ENCODE measurements at places on chromosomes 2 and 18. TPM values are rescaled to one million over a fixed set of nuclear protein-coding genes. Genes with fewer than 3 reads are reported as not detected.

The PLCD4 gene
- total RNA-seq, result 0.51 TPM

The L3MBTL4 gene
- not detected for total RNA-seq

The TDRD15 gene
- not detected for total RNA-seq

The ALK gene
- total RNA-seq, result not detected

The TRIM54 gene
- total RNA-seq, result not detected

GRCh38 chr2:9228088-9228751 is 21.6 kb downstream of the ASAP2 start:
- peak; percentile 77 for DNase-seq
- H3K27me3 ChIP-seq, result no peaks in the 10 kb centered on the region
- H3K27ac ChIP-seq, result peak overlapping the region; percentile 86
- no peaks in the 10 kb centered on the region for H3K36me3 ChIP-seq
- peaks cover 63% of the 10 kb centered on the region for H3K4me1 ChIP-seq
- no peak overlapping the region for H3K4me3 ChIP-seq

DNA sequence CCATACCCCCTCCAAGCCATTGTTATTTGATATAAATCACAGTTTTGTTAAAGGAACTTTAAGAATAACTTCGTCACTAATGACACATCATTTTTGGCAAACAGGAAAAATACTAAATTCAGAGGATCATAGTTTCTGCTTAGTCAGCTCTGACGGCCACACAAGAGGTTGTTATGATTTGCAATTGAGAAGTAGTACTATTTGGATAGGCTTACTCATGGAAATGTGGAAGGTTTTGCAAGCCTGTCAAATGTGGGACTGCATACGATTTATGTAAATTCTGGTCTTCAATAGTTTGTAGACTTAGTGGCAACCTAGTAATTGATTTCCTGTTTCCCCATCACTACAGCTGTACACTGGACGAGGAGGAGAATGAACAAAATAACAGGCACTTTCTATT is 108.1 kb downstream of the ARHGEF33 start:
- no peaks in the 10 kb centered on the region for H3K27me3 ChIP-seq
- peak; percentile 95 for DNase-seq

DNA sequence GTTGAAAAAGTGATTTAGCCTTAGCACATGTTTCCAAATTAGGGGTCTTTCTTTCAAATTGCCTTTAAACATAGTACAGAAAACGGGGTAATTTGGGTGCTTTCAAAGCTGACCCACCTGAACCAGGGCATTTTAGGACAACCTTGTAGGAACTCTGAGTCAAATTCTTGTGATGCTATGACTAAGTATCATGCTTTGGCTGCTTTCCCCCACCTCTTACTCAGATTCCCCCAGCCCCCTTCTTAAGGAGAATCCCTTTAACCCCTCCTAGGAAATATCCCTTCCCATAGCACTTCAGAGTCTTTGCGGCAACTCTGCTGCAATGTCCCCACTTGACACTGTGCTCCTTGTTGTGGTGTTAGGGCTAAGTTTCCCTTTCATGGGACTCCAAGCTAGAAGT is 18.6 kb upstream of the KLF7 start:
- no peaks in the 10 kb centered on the region for H3K36me3 ChIP-seq
- H3K27me3 ChIP-seq, result no peaks in the 10 kb centered on the region
- peak overlapping the region; percentile 53 for H3K27ac ChIP-seq
- H3K4me1 ChIP-seq, result peaks cover 54% of the 10 kb centered on the region
- no peak overlapping the region for H3K4me3 ChIP-seq

DNA sequence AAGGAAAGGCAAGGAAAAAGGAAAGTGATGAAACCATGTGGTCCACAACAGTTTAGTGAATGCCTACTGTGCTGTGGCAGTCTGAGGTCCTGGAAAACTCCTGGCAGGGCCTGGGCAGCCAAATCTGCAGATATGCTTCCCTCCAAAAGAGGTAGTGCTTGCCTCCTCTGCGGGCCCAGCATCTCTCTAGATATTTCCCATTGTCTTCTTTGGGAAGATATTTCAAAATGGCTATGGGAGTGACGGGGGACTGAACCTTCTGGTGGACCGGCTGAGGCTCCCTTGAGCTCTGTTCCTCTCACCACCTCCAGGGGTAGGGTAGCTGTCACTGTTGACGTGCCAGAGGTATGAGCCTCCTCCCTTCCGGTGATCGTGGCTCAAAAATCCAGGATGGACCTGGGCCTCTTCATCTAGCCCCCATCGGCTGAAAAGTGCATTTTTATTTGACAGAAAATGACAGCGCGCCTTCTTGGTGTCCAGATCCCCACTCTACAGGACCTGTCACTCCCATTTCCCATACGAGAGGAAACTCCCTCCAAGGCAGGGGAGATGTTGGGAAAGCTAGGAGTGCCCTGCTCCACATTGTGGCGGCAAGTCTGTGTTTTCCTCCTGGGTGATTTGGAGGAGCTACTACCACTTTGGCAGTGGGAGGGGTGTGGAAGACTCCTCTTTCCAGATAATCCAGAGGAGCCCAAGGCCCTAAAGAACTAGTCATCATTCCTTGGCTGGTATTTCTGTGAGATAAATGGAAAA is 9.4 kb upstream of the PAX3 start:
- no peak for DNase-seq
- H3K36me3 ChIP-seq, result no peaks in the 10 kb centered on the region
- H3K27me3 ChIP-seq, result peaks cover 100% of the 10 kb centered on the region

DNA sequence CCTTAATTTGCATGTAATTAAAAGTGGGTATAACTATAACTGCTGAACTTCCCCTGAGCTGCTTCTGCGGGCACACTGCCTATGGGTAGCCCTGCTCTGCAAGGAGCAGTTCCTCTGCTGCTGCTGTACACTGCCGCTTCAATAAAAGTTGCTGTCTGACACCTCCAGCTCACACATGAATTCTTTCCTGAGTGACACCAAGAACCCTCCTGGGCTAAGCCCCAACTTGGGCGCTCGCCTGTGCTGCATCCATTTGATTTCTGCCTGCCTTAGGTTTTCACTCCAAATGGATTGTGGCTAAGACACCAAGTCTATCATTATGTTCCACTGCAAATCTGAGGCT is 215.7 kb downstream of the ANAPC1 start:
- no peak overlapping the region for H3K4me3 ChIP-seq
- DNase-seq, result no peak
- peaks cover 2% of the 10 kb centered on the region for H3K4me1 ChIP-seq
- no peak overlapping the region for H3K27ac ChIP-seq

DNA sequence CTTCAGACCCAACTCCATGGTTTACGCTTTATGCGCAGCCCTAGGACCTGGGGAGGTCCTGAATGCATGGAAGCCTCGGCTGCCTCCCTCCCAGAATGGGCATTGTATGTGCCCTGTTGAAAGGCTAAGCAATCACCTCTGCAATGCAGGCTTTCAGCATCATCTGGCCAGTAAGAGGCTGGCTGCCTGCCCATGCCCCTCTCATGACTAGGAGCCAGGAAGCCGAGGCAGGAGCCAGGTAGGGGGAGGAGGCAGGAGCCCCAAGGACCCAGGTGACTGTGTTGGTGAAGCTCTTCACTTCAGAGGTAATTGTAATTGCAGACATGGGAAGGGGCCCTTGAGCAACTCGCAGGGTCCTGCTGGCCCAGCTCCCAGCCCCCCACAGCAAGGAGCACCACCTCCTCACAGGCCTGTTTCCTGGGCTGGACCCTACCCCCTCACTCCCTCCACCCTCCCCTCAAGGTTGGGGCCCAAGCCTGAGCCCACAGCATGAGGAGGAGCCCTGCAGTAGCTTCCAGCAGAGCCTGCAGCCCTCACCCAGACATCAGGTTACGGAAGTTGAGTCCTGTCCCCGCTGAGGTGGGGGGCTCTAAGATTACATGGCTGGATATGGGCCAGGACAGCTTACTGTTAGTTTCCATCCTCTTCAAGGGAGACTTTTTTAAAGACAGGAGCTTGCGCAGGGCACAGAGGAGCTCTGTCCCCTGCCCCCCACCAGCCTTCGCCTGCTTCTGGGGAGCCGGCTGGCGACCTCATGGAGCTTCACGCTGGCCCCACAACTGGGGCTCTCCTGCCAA is 21.9 kb downstream of the CRACDL start:
- peaks cover 52% of the 10 kb centered on the region for H3K4me1 ChIP-seq
- DNase-seq, result no peak
- no peak overlapping the region for H3K27ac ChIP-seq

GRCh38 chr2:127514485-127514884 is 11.8 kb downstream of the IWS1 start:
- peaks cover 43% of the 10 kb centered on the region for H3K4me1 ChIP-seq
- peak overlapping the region; percentile 100 for H3K27ac ChIP-seq
- peaks cover 19% of the 10 kb centered on the region for H3K36me3 ChIP-seq
- no peak overlapping the region for H3K4me3 ChIP-seq

DNA sequence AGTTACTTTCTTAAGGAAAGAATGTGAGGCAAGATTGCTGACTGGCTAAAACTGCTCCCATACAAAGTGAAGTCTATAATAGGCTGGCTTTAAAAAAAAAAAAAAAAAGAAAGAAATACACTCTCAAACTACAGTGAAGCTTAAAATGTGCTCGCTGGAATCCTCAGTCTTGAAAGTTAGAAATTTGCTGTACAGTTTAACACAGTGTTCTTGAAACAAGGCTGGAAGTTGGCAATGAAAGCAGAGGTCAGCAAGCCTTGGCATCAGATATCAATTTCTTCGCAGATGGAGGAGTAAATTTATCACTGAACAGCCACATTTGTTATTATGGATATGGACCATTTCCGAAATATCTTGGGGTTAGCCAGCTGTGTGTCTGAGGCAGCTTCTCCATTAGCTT is 392.9 kb downstream of the ZNF516 start:
- no peaks in the 10 kb centered on the region for H3K4me1 ChIP-seq
- H3K36me3 ChIP-seq, result no peaks in the 10 kb centered on the region
- no peak for DNase-seq
- H3K27ac ChIP-seq, result no peak overlapping the region
- H3K4me3 ChIP-seq, result no peak overlapping the region
- no peaks in the 10 kb centered on the region for H3K27me3 ChIP-seq

DNA sequence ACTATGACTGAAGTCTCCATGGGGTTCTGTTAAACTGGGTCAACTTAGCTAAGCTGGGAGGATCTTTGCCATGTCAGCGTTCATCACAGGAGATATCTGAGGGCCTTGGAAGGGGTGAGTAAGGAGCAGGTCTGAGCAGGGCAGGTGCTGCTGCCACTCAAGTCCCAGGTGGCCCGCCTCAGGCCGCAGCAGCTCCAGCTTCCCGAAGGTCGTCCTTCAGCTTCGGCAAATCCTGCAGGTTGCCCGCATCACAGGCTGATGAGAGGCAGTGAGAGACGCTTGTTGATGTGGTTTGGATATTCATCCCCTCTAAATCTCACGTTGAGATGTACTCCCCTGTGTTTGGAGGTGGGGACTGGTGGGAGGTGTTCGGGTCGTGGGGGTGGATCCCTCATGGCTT is 166.6 kb downstream of the VAPA start:
- no peaks in the 10 kb centered on the region for H3K27me3 ChIP-seq
- H3K4me3 ChIP-seq, result no peak overlapping the region
- H3K27ac ChIP-seq, result no peak overlapping the region
- DNase-seq, result no peak
- H3K4me1 ChIP-seq, result no peaks in the 10 kb centered on the region
- H3K36me3 ChIP-seq, result no peaks in the 10 kb centered on the region

GRCh38 chr2:227163485-227163997 is 464 bp downstream of the COL4A4 start:
- peak overlapping the region; percentile 74 for H3K4me3 ChIP-seq
- H3K36me3 ChIP-seq, result no peaks in the 10 kb centered on the region
- 0 out of 2 replicates have a peak, but pooled peaks cover 3% of the 10 kb centered on the region for H3K4me1 ChIP-seq
- DNase-seq, result peak; percentile 22

DNA sequence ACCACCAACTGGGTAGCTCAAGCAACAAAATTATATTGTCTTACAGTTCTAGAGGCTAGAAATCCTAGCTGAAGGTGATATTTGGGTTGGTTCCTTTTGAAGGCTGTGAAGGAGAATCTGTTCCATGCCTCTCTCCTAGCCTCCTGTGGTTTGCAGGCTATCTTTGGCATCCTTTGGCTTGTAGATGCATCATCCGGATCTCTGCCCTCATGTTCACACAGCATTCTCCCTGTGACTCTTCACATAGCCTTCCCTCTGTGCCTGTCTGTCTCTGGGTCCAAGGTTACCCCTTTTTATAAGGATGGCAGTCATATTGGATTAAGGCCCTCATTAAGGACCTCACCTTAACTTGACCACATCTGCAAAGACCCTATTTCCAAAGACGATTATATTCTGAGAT is 78.6 kb upstream of the MAP3K20 start:
- no peak overlapping the region for H3K4me3 ChIP-seq
- H3K27me3 ChIP-seq, result no peaks in the 10 kb centered on the region
- peaks cover 45% of the 10 kb centered on the region for H3K4me1 ChIP-seq
- H3K27ac ChIP-seq, result peak overlapping the region; percentile 83

- H3K27me3 ChIP-seq, result peaks cover 39% of the 10 kb centered on the region
- peak overlapping the region; percentile 71 for H3K4me3 ChIP-seq
- no peaks in the 10 kb centered on the region for H3K36me3 ChIP-seq
These were observed 773 bp downstream of the CMPK2 start for GRCh38 chr2:6864923-6865345.

GRCh38 chr2:200702646-200703118 is 109.0 kb upstream of the BZW1 start:
- H3K27me3 ChIP-seq, result no peaks in the 10 kb centered on the region
- H3K4me3 ChIP-seq, result no peak overlapping the region
- H3K27ac ChIP-seq, result no peak overlapping the region
- H3K36me3 ChIP-seq, result no peaks in the 10 kb centered on the region

DNA sequence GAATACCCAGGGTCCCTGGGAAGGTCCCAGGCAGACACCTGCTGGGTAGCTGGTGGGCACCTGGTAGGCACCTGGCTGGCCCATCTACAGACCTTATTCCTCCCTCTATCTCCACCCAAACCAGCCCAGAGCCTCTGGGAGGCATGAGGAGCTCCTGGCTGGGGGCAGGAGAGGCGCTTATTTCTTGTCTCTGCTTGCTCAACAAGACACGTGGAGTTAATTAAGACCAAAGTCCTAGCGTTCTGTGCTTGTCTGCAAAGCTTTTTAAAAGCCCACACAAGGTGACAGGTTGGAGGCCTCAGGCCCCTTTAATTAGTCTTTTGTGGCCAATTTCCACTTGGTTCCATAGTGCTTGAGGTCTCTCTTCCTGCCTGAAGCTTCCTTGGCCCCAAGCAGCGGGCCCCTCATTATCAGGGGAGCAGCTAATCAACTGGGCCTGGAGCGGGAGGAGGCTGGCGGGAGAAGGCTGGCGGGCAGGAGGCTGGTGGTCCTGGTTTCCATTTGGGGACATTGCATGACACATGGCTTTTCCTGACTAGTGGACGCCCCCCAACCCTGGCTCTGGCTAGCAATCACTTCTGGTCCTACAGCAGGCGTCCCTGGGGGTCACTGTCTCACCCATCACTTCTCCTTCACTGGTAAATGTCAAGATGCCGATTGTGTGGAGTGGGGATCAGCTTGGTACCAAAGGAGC is 65.4 kb upstream of the HDAC4 start:
- no peaks in the 10 kb centered on the region for H3K4me1 ChIP-seq
- peak; percentile 40 for DNase-seq

Data from GM23248 (cell line).